ENCODE measurements at places on chromosomes 12 and 14.

DNA sequence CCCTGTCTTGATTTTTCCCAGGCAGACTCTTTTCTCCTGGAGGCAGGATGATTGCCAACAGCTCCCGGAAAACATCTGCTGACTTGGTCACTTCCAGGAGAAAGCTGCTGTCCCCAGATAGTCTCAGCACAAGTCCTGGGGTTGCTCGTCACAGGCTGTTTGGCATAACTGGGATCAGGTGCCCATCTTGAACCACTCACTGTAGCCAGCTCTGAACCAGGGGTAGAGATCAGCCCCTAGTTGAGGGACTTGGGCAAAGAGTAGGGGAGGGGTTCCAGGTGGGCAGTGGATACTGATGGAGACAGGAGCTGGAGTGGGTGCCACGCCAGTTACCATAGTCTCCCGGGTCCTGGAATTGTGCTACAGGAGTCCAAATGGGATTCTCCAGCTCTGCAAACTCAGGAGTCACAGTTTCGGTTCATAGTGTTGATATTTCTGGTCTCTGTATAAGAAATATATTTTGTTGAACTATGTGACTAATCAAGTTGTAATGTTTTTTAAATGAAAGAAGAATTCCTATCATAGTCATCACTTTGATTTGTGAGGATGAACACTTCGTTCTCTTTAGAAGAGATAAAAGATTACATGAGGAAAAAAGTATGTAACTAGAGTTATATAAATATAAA, 1154.5 kb downstream of the AACS start:
- no peak for DNase-seq

GRCh38 chr12:26367991-26368730, 172.8 kb downstream of the SSPN start:
- no peak for DNase-seq

DNA sequence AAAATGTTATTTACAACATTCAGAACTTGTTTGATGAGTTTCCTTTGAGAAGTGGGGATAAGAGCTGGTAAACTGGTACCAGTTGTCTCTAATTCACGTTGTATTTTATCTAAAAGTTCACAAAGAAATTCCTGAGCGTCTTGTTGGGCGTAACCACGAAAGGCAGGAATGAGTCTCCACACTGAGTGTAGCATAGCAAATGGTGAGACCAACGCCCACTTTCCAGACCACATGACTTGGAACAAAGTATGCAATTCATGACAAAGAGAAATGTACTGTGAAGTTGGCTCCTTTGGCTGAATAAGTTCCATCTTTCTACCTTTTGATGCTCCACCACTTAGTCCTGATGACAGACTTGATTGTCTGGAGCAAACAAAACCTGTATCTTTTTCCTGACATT, 18.4 kb downstream of the USP44 start:
- DNase-seq, result no peak

GRCh38 chr14:42517806-42518500, 911.3 kb downstream of the LRFN5 start:
- peak; percentile 58 for DNase-seq

GRCh38 chr14:58562141-58562540, 75.6 kb upstream of the DACT1 start:
- no peak for DNase-seq

GRCh38 chr14:58650857-58651256, 13.1 kb downstream of the DACT1 start:
- DNase-seq, result no peak

Measured in MV-4-11 (cell line).